Gastrocnemius medialis (tissue), 4 donors: ENCODE measurements at places on chromosomes 11 and 22. TPM values are rescaled to one million over a fixed set of nuclear protein-coding genes. Genes with fewer than 3 reads are reported as not detected.

SLC43A3 gene
- 19.2 TPM for total RNA-seq

SUSD2 gene
- 0.76 TPM for total RNA-seq

DNA sequence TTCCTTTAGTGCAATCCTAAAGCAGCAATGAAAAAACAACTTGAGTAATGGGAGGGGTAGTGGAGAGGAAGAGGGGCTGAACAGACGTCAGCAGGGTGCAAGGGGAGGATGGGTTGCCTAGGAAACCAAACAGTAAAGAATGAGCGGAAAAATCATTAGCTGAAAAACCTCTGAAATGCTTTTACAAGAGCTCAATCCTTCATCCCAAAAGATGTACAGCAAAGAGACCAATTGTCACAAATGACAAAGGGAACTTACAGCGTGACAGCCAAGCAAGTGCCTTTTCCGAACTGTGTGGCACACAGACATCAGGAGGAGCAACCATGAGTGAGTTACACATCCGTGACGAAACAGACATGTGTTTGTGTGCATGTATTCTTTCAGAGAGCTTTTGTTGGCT, 104.6 kb downstream of the SIK3 start:
- no peak overlapping the region for H3K4me3 ChIP-seq
- H3K4me1 ChIP-seq: peaks cover 36% of the 10 kb centered on the region
- DNase-seq: no peak
- H3K36me3 ChIP-seq: no peaks in the 10 kb centered on the region
- H3K27ac ChIP-seq: no peak overlapping the region

- H3K27ac ChIP-seq: peak overlapping the region; percentile 95
- peak; percentile 86 for DNase-seq
- H3K27me3 ChIP-seq: no peaks in the 10 kb centered on the region
- peaks cover 49% of the 10 kb centered on the region for H3K4me1 ChIP-seq
- no peaks in the 10 kb centered on the region for H3K36me3 ChIP-seq
These were observed 683 bp downstream of the PLA2G6 start for GRCh38 chr22:38180841-38181452.

DNA sequence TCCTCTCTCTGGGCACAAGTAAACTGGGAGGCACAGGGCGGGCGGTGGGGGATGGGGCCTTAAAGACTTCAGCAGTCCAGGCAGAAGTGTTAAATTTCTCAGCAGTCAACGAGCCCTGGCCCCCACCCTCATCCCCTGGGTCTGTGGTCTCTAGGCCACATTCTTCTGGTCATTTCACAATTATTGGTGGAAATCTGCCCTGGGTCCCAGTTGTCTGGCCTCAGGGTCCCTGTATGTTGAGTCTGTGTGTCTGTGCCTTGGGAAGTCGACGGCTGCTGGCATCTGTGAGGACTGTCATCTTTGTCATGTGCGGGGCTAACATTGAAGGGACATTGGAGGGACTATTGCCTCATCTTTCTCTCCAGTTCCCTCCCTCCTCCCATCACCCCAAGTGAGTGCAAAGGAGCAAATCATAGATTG, 1.7 kb downstream of the TSPAN18 start:
- no peaks in the 10 kb centered on the region for H3K4me1 ChIP-seq
- peak overlapping the region; percentile 94 for H3K4me3 ChIP-seq
- peaks cover 13% of the 10 kb centered on the region for H3K27me3 ChIP-seq
- DNase-seq: no peak
- no peak overlapping the region for H3K27ac ChIP-seq

PRCP gene
- total RNA-seq: 7.8 TPM

MRGPRX4 gene
- total RNA-seq: not detected

DNA sequence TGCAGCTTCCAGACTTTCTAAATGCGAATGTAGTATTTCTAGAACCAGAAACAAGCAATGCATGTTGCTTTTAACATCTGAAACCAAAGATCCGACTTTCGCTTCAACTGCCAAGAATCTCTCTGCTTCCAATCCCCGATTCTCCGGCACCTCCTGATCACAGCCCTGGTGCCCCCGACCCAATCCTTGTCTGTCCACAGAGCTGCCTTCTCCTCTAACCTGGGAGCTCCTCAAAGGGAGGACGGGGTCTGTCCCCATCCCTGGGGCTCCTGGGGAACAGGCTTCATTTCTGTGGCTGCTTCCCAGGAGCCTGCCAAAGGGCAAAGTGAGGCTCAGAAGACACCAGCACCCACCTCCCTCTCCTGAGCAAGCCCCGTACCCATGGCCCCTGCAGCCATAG, 521 bp downstream of the ALDH3B2 start:
- no peaks in the 10 kb centered on the region for H3K4me1 ChIP-seq
- H3K27me3 ChIP-seq: peaks cover 27% of the 10 kb centered on the region
- H3K27ac ChIP-seq: no peak overlapping the region
